Stimulated activated CD8-positive, alpha-beta memory T cell treated with anti-CD3 and anti-CD28 coated beads, Interleukin-2, amount 100 ng/mL, for 1 hour (primary cell): ENCODE measurements at places on chromosomes 1 and 21.

- no peak for DNase-seq
Measured at GRCh38 chr1:19610282-19610981, 33.7 kb upstream of the NBL1 start.

- no peak for DNase-seq
Measured at GRCh38 chr21:26815197-26815596, 30.0 kb downstream of the ADAMTS1 start.

GRCh38 chr1:98940722-98941079 lies 64.0 kb downstream of the PLPPR5 start:
- no peak for DNase-seq

- no peak for DNase-seq
Measured at GRCh38 chr1:218024211-218024720, 260.8 kb upstream of the RRP15 start.
